Lower lobe of right lung (tissue), 2 donors: ENCODE measurements at places on chromosomes 2 and 18. TPM values are rescaled to one million over a fixed set of nuclear protein-coding genes. Genes with fewer than 3 reads are reported as not detected.
A peak's percentile ranks its signal among the peaks of the same experiment; 100 is the strongest.

- no peaks in the 10 kb centered on the region for H3K36me3 ChIP-seq
- no peak overlapping the region for H3K4me3 ChIP-seq
- H3K27me3 ChIP-seq, result no peaks in the 10 kb centered on the region
- no peaks in the 10 kb centered on the region for H3K4me1 ChIP-seq
- no peak for DNase-seq
Observed at GRCh38 chr2:72191441-72191840, 43.8 kb upstream of the CYP26B1 start.

- no peak overlapping the region for H3K27ac ChIP-seq
- no peaks in the 10 kb centered on the region for H3K4me1 ChIP-seq
- H3K4me3 ChIP-seq, result no peak overlapping the region
- no peak for DNase-seq
- no peaks in the 10 kb centered on the region for H3K27me3 ChIP-seq
- H3K36me3 ChIP-seq, result no peaks in the 10 kb centered on the region
Observed at GRCh38 chr2:123870881-123871276, 154.2 kb upstream of the CNTNAP5 start.

DNA sequence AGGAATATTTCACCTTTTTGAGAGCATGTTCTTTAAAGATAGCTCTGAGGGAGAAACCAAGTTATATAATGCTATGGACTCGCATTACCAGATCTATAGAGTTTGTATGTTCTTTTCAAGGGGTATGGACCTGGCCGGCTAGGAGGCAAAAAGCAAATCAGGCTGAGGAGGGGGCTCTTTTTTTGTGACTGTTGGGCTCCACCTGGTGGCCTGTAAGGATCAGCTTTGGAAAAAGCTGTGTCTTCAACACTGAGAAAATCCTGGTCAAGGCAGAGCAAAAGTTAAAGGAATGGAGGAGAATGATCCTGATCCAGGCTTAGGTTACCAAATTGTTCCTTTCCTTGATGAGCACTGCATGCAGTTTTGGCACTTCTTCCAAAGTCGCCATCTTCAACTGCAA lies 180.5 kb downstream of the DIS3L2 start:
- no peak overlapping the region for H3K4me3 ChIP-seq
- peaks cover 6% of the 10 kb centered on the region for H3K36me3 ChIP-seq
- DNase-seq, result no peak
- H3K4me1 ChIP-seq, result no peaks in the 10 kb centered on the region
- no peaks in the 10 kb centered on the region for H3K27me3 ChIP-seq

The SLC11A1 gene
- 419 TPM for total RNA-seq

The DCDC2C gene
- total RNA-seq, result not detected

- no peak for DNase-seq
- H3K4me1 ChIP-seq, result no peaks in the 10 kb centered on the region
- H3K4me3 ChIP-seq, result no peak overlapping the region
Observed at GRCh38 chr18:51852681-51853080, 487.3 kb upstream of the DCC start.

- no peak overlapping the region for H3K4me3 ChIP-seq
- peaks cover 8% of the 10 kb centered on the region for H3K27me3 ChIP-seq
- DNase-seq, result no peak
- no peaks in the 10 kb centered on the region for H3K36me3 ChIP-seq
- no peaks in the 10 kb centered on the region for H3K4me1 ChIP-seq
Observed at GRCh38 chr2:70941701-70942100, 6.0 kb downstream of the ATP6V1B1 start.

- H3K36me3 ChIP-seq, result no peaks in the 10 kb centered on the region
- peak; percentile 34 for DNase-seq
- peaks cover 82% of the 10 kb centered on the region for H3K4me1 ChIP-seq
- H3K4me3 ChIP-seq, result no peak overlapping the region
- H3K27ac ChIP-seq, result peak overlapping the region; percentile 94
Observed at GRCh38 chr2:20612925-20613916, 37.7 kb downstream of the HS1BP3 start.

DNA sequence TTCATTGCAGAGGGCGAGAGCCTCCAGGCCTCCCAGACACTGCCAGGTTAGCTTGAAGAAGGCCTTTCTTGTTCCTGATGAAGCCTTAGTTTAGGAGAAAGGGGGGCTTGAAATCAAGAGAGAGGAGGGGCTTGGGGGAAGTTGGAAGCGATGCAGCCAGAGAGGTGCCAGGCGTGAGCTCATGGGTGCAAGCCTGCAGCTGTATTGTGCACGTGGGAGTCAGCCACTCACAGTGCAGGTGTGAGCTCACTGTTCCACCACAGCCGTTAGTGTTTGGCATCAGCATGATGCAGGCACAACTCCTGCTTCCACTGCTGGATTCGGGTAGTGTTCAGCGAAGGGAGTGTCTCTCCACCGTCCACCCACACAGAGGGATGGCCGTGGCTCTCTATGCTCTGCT lies 68.4 kb upstream of the ALPP start:
- no peaks in the 10 kb centered on the region for H3K27me3 ChIP-seq
- H3K36me3 ChIP-seq, result peaks cover 7% of the 10 kb centered on the region
- peaks cover 13% of the 10 kb centered on the region for H3K4me1 ChIP-seq
- H3K4me3 ChIP-seq, result no peak overlapping the region

The ADGRF3 gene
- total RNA-seq, result 0.35 TPM

- no peak for DNase-seq
- no peak overlapping the region for H3K27ac ChIP-seq
- H3K27me3 ChIP-seq, result no peaks in the 10 kb centered on the region
Observed at GRCh38 chr2:208722731-208723130, 316.1 kb downstream of the PTH2R start.

The CCDC88A gene
- 119 TPM for total RNA-seq

DNA sequence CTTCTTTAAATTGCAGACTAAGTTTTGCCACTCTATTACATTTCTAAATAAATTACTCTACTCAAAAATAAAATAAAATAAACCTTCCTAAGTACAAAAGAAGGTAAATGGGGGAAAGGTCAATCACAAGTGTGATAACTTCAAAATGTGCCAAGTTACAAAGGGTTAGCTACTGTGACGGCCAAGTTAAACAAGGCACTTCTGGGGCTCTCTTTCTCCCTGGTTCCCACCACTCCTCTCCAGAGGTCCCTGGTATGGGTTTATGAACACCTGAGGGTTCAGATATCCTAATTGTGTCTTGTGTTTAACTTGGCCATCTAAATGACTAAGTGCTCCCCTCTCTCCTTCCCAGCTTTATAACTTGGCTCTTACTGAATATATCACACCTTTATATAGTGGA lies 5.4 kb downstream of the ZNF521 start:
- H3K27ac ChIP-seq, result no peak overlapping the region
- no peak for DNase-seq
- peaks cover 18% of the 10 kb centered on the region for H3K27me3 ChIP-seq
- peaks cover 9% of the 10 kb centered on the region for H3K4me1 ChIP-seq
- no peak overlapping the region for H3K4me3 ChIP-seq

- peaks cover 25% of the 10 kb centered on the region for H3K4me1 ChIP-seq
- H3K4me3 ChIP-seq, result no peak overlapping the region
- no peaks in the 10 kb centered on the region for H3K27me3 ChIP-seq
- DNase-seq, result no peak
- H3K27ac ChIP-seq, result no peak overlapping the region
Observed at GRCh38 chr2:216016581-216016980, 3.2 kb upstream of the MREG start.

The MDH1B gene
- total RNA-seq, result 3.3 TPM

DNA sequence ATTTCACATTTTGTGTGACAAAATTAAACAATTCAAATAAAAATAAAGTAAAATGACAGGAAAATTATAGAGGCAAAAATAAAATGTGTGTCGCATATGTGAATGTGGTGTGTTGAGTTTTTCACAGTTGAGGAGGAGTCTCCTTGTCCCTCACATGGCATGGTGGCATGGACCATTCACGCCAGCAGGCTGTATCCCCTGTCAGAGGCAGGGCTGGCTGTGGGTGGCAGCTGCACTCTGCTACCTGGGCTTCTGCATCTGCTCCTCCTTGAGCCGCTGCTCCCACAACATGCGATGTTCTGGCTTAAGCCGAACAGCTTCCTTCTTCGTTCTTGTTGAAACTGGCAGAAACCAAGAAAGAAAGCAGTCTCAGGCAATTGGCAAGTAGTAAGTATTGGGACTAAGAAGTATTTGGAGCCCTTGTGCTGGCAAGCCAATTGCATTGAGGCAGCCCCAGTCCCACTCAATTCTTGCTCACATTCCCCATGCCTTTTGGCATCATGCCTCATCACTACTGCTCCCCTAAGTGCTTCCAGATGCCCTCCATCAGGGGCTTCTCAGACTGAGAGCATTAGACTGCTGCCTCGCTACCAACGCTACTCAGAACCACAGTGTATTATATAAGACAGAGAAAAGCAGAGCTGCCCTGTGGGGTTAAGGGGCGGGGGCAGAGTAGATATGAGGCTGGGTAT lies 177.9 kb upstream of the NABP1 start:
- DNase-seq, result no peak
- no peak overlapping the region for H3K27ac ChIP-seq
- H3K27me3 ChIP-seq, result no peaks in the 10 kb centered on the region

DNA sequence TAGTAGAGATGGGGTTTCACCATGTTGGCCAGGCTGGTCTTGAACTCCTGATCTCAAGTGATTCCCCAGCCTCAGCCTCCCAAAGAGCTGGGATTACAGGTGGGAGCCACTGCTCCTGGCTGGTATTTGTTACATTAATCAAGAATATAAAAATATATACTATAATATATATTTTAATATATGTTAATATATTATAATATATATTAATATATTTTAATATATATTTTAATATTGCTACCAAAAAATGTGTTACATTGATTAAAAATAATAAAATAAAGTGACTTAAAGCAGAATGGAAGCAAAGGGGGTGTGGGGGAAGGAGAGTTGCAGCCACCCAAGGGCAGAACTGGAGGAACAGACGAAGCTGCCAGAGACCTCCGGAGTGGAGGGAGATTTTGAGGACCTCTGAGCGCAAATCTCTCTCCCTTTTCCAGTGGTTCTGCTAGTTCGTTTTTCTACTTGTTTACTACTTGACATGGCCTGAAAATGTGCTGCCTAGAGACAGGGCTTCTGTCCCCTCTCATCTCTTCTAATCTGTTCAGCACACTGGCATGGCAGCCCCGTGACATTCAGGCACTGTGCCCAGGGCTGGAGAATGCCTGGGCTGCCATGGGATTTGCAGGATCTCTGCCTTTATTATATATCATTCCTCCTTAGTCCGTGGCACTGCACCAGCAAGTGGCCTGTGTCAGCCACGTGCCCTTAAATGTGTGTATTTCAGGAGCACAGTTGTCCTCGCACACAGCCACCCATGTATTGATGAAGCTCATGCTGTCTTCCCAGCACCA lies 47.9 kb upstream of the RAB12 start:
- H3K4me3 ChIP-seq, result no peak overlapping the region
- DNase-seq, result no peak
- H3K36me3 ChIP-seq, result no peaks in the 10 kb centered on the region

DNA sequence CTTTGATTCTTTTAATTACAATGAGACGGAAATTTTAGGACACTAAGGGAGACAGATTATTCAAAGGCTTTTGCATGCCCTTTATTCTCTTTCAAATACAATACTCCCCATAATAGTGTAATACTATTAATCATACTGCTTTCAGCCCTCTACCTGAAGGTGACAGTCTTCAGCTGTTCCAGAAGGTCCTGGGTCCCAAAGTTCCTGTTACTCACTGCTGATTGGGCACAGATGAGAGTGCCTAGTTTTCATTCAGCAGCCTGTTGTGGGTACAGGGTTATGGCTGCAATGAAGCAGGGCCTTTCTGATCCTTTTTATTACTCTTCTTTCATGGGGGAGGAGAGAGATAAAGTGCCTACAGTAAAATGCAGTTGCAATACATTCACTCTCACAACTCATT lies 80.2 kb downstream of the NUP35 start:
- no peak overlapping the region for H3K27ac ChIP-seq
- no peaks in the 10 kb centered on the region for H3K4me1 ChIP-seq
- no peaks in the 10 kb centered on the region for H3K36me3 ChIP-seq
- no peaks in the 10 kb centered on the region for H3K27me3 ChIP-seq
- no peak for DNase-seq

The SERPINB10 gene
- not detected for total RNA-seq

DNA sequence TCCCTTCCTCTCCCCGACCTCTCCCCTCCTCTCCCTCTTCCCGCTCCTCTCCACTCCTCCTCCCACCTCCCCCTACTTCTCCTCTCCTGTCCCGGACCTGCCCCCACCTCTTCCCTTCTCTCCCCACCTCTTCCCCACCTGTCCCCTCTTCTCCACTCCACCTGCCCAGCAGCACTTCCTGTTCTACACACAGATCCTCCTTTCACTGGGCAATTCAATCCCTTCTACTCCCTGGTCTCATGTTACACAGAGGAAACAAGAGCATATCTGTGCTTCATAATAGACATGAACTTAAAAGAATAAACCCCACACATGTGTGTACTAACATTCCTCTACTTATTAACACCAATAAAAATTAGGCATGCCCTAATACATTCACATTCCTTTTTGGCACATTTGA lies 34.8 kb downstream of the TIMM21 start:
- H3K27ac ChIP-seq, result no peak overlapping the region
- H3K4me1 ChIP-seq, result no peaks in the 10 kb centered on the region
- DNase-seq, result no peak
- H3K36me3 ChIP-seq, result no peaks in the 10 kb centered on the region

The CRIM1 gene
- 105 TPM for total RNA-seq

The HOXD11 gene
- not detected for total RNA-seq

- H3K27ac ChIP-seq, result no peak overlapping the region
- no peaks in the 10 kb centered on the region for H3K36me3 ChIP-seq
Observed at GRCh38 chr18:39178166-39178565, 1612.6 kb upstream of the CELF4 start.

DNA sequence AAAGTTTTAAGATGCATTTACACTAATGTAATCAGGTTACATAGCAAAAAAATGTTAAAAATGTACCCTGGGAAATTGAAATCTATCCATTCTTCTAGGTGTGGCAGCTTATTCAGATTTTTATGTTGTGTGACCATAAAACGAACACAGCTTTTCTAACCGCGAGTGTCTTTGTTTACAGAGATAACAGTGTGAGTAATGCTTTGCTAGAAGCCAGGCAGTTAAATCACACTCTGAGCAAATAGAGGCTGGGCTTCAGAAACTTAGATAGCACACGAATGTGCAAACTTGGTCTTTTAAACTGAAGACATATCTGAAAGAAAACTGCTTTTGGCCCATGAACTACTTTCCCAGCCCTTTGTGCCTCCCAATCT lies 116.1 kb downstream of the SPTBN1 start:
- H3K27ac ChIP-seq, result peak overlapping the region; percentile 75
- H3K36me3 ChIP-seq, result no peaks in the 10 kb centered on the region
- H3K4me3 ChIP-seq, result no peak overlapping the region
- no peaks in the 10 kb centered on the region for H3K27me3 ChIP-seq
- no peak for DNase-seq
- H3K4me1 ChIP-seq, result peaks cover 96% of the 10 kb centered on the region

GRCh38 chr18:34647251-34647650 lies 62.8 kb upstream of the DTNA start:
- no peak overlapping the region for H3K4me3 ChIP-seq
- H3K27me3 ChIP-seq, result no peaks in the 10 kb centered on the region
- H3K27ac ChIP-seq, result no peak overlapping the region

GRCh38 chr2:29066997-29067605 lies 7.2 kb downstream of the PCARE start:
- no peaks in the 10 kb centered on the region for H3K36me3 ChIP-seq
- DNase-seq, result peak; percentile 74
- H3K27me3 ChIP-seq, result no peaks in the 10 kb centered on the region
- peak overlapping the region; percentile 58 for H3K27ac ChIP-seq
- H3K4me3 ChIP-seq, result no peak overlapping the region
- H3K4me1 ChIP-seq, result peaks cover 24% of the 10 kb centered on the region

The GPR35 gene
- 4.7 TPM for total RNA-seq

GRCh38 chr2:136183097-136183496 lies 65.1 kb upstream of the CXCR4 start:
- no peak overlapping the region for H3K27ac ChIP-seq
- H3K4me1 ChIP-seq, result no peaks in the 10 kb centered on the region
- no peak overlapping the region for H3K4me3 ChIP-seq
- no peak for DNase-seq
- no peaks in the 10 kb centered on the region for H3K36me3 ChIP-seq

The ONECUT2 gene
- 0.03 TPM for total RNA-seq
